ENCODE measurements at places on chromosomes 4 and X.

DNA sequence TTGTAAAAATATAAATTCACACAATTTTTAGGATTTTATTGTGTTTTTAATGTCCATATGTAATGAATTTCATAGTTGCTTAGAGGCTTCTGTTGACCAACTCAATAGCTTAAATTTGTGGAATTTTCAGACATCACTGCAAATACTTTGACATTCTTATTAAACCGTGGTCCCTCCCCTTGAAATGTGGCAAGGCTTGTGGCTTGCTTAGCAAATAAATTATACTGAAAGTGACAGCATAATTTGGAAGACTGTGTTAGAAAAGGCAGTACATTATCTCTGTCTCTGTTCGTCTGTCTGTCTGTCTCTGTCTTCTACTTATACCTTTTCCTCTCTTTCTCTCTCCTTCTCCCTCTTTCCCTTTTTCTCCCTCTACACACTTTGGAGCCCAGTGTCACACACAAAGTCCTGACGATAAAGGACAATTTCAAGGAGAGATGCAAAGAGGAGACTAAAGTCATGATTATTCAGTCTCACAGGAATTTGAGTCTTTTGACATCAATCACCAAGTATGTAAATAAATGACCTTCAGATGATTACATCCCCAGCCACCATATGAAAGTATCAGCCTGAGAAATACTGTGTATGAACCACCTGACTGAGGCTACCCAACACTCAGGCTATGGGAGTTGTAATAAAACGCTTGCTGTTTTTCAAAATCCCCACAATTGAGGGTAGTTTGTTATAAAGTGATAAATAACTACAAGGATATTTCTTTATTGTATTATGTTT is 21.0 kb upstream of the UGT2B7 start:
- no peak for DNase-seq

GRCh38 chr4:108512615-108513505 is 107.5 kb upstream of the RPL34 start:
- DNase-seq: no peak

DNA sequence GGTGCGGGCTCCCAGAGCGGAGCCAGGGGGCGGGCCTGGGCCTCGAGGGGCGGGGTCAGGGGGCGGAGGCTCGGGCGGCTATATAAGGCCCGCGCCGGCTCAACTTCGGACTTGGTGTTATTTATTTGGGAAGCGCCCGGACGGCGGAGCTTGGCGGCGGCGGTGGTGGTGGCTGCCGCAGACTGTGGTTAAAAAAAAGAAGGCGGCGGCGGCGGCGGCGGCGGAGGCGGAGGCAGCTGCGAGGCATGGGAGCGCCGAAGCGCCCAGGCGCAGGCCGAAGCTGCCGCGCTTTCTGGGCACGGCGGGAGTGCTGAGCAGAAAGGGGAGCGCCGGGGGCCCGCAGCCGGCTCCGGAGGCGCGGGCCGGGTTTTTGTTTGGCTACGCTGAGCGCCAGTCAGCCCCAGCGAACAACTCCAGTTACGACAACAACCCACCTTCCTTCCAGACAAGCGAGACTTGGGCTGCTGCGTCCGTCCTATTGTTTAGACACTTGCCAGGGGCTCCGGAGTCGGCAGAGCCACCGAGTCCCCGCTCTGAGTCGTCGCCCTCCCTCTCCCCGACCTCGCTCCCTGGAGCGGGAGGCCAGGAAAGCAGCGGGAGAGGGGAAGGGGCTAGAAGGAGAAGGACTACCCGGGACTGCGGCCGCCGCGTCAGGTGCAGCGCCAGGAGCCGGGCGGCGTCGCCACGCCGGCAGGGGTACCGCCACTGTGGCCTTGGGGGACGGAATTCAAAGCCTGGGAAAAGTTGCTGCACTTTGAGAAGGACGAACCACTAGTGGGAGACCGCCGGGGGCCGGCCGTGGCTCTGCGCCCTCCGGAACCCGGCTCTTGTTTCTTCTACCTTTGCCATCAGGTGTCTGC is at the start of gene SLIT2:
Gene SLIT2 (plus strand): TSS at position 110 of the 860 bp plus-strand sequence. CDS start 1,911 bp downstream, outside the sequence.
- no peak for DNase-seq

DNA sequence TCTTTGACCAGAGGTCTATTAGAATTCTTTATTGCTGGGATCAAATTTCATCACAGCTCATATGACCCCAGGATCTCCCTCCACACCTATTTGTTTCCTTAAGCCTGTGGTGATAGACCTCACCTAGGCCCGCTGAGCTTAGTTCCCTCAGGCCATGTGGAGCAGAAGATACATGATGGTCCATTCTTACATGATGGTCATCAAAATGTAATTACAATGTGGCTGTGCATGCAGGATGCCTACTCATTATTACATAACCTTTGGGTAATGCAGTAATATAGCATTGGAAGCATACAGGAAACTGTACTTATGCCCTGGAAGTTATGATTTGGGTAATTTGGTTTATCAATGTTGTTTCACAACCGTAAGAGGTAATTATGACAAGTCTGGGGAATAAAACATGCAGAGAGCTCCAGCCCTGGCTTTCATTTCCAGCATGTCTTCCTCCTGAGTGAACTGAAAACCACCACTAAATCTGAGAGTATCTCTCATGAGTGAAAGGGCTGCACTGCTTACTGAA is 67.0 kb upstream of the AGA start:
- DNase-seq: no peak

DNA sequence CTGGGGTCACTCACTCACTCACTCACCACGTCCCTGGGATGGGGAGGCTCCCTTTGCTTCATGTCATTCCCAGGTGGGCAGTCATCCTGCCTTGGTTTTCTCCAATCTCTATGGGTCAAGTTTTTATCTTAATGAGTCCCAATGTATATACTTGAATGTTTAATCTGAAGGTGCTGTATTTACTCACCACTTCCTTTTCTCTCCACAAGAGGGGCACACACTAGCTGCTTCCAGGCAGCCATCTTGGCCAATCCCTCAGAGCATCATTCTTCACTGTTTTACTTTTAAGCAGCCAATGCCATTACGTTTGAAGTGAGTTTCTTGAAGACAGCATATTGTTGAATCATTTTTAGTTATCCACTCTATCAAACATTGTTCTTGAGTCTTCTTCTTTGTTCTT is 153.4 kb upstream of the ARSJ start:
- no peak for DNase-seq

All from stimulated activated CD8-positive, alpha-beta memory T cell treated with anti-CD3 and anti-CD28 coated beads, Interleukin-7, amount 100 ng/mL, for 1 hour (primary cell).